ENCODE measurements at places on chromosomes 2 and 18.

GRCh38 chr2:224927646-224928173, 114.6 kb downstream of the DOCK10 start:
- DNase-seq = no peak

GRCh38 chr2:216495656-216496055, 3.0 kb upstream of the RPL37A start:
- DNase-seq = no peak

DNA sequence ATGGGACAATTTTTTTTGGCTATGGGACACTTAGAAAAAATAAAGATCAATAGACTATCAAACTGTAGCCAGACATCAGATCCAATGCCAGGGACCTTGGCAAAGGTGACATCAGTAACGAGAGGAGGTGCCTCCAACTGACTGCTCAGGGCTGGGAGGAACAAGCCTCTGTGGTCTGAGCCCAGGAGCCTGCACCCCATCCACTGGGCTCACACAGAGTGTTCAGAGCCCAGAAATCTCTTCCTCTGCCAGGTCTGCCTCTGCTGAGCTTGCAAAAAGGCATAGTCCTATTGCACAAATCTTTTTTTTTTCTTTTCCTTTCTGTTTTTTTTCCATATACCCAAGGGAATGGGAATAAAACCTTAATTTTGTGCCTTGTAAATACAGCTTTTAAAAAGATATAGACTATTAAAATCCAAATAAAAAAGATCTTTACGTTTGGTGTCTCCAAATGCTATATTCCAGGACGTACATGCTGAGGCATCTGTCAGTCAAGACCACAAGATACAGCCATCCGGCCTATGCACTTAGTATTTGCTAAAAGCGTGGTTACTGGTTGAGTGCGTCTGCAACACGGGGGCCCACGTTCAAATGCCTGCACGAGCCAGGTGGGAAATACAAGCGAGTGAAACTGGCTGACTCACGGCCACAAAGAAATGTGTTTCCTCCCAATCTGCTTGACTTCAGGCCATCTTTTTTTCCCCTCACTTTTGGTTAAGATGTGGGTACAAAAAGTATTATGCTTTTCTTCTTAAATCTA, 7.8 kb upstream of the ARHGAP25 start:
- no peak for DNase-seq

DNA sequence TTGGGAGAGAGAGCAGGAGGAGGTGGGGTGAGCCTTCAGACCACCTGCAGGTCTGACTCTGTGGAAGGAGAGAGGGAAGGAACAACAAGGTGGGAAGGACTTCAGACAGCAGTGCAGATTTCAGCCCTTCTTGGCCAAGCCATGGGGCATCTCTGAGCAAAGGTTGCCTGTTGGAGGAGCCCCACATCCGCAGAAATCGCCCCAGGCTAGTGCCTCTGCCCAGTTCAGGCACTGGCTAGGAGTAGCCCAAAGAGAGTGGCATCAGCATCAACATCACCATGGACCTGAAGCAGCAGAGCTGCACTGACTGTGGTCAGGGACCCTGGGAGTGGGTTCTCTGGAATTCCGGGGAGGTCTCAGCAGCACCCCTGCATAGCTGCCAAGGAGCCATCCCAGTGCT, 10.2 kb downstream of the GPR55 start:
- no peak for DNase-seq

DNA sequence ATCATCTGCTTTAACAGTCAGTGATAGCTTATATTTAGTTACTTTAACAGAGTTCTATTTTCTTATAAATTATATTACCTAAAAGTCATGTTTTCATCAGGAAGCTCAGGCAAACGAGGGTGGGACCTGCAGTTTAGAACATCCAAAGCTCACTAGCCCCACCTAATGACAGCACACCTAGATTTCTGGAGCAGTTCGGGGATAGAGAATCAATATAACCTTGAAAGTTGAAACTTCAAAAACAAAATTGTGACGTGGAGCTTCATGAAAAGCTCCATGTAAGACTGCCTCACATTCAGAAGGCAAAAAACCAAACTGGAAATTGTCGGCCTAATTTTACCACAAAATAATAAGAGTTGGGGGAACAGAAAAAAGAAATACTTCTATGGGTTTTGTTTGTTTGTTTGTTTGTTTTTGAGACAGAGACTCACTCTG, 185.9 kb upstream of the CCDC150 start:
- DNase-seq = no peak

- DNase-seq = no peak
These were observed 3.4 kb downstream of the NGEF start for GRCh38 chr2:233009661-233010060.

DNA sequence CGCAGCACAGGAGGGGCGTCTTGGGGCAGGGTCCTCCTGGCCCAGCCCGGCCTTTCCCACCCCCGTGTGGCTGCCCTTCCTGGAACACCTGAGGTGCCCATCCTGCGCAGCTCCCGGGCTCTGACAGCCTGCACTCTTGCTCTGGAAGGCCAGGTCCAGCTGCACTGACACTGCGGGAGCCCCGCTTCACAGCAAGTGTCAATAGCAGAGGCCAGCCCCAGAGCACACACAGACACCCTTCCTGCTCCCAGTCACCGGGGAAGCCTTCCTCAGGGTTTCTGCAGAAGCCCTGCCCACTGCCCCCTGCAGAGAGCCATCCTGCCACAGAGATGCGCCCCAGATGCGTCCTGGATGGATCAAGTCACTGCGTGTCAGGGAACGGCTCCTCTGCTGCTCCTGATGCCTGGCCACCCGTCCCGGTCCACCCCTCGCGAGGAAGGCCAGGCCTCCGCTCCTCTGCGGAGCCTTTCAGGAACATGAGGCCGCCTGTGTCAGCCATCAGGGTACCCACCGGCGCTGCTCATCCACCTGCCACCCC, 519.2 kb upstream of the MYT1L start:
- no peak for DNase-seq

DNA sequence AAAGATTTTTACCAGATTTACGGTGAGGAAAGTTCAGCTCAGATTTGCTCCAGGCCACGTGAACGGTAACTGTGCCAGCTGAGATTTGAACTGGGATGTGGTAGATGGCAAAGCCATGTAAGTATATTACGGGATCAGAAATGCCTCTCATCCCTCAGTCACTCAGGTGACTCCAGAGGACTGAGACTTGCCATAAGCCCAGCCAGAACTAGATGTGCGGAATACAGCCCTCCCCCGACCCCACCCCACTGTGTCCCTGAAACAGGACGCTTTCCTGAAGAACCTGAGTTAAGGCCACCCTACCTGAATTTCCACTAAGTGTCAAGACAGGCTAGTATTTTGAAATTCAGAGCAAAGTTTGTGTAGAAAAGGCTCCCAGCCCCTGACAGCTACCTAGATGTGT, 1.3 kb upstream of the FHL2 start:
- no peak for DNase-seq

DNA sequence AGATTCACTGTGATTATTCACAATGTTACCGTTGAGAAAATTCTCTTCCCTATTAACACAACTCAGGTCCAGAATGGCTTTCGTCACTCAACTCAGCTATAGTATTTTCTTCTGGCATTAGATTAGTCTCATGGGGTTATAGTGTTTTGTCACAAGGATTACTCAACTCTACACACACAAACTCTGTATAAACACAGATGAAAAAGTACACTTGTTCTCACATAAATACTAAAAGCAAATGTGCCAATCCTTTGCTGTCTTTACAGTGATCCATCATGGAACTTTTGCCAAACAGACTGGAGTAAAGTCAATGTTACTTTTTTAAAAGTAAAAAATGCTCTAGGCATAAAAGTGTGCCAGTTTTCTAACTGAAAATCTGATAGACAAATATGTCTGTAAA, 267.6 kb downstream of the RBM43 start:
- no peak for DNase-seq

GRCh38 chr18:55244546-55244945, 285.3 kb upstream of the CCDC68 start:
- no peak for DNase-seq

Measured in urinary bladder (tissue), 4 donors.